ENCODE measurements at places on chromosomes 7 and 10.

GRCh38 chr10:73039635-73040034, 57.0 kb downstream of the P4HA1 start:
- DNase-seq, result no peak

- no peak for DNase-seq
Measured at GRCh38 chr10:96708996-96709395, 11.3 kb downstream of the PIK3AP1 start.

DNA sequence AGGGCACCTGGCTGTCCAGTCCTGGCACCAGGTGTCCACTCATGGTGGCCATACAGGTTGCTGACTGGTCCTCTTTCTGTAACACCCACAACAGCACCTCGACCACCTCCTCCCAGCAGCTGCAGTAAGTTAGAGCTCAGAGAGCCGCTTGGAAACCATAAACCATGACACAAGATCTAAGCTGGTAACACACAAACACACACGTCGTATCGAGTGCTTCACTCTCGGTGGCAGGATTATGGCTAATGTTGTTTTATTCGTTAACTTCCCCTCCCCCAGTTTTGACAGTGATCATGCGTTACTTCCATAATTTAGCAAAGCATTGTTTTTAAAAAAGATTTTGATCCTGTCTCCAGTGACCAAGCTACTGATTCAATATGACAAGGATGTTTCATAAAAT, 59.7 kb downstream of the CAMK2B start:
- no peak for DNase-seq

DNA sequence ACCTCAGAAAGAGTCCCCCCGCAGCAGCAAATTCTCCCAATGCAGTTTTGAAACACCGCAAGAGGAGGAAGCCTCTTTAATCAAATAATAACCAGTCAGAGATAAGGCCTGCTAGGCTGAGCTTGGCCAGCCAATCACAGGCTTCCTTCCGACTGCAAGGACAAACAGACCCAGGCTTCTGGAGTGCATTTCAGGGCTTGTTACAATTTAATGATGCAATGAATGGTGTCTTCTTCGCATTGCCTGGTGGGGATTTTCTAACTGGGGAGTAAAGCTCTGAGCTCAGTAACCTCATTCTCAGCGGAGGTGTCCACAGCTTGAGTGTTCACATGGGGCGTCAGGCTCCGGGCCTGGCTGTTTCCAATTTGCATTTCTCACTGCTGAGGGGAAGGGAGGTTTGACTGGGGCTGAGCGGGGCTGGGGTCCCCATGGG, 31.8 kb upstream of the GPAM start:
- DNase-seq, result no peak

DNA sequence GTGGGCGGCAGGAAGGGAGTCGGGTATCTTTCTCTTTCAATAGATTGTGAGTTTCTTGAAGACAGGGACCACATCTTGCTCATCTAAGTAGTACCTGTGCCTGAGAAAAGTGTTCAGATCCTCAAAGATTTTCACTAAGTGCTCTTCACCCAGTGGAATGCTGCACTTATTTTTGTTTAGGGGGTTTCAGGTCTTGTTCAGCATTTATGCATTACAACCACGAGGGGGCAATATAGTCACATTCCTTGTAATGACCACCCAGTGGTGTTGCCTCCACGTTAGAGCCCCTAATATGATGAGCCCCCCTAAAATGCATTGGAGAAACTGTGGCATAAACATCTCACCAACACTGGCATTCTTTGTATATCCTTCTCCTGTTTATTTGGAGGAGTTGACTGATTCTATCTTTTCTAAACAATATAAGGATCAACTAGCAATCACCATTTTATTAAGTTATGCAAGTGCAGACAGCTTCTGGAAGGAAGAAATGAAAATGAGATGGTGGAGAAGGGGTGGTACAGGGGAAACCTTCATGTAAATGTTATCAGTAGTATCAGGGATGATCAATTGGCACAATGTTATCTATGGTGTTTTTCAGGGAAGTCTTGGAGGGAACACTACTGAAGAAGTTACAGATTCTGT, 3.1 kb upstream of the PAPSS2 start:
- DNase-seq, result no peak

DNA sequence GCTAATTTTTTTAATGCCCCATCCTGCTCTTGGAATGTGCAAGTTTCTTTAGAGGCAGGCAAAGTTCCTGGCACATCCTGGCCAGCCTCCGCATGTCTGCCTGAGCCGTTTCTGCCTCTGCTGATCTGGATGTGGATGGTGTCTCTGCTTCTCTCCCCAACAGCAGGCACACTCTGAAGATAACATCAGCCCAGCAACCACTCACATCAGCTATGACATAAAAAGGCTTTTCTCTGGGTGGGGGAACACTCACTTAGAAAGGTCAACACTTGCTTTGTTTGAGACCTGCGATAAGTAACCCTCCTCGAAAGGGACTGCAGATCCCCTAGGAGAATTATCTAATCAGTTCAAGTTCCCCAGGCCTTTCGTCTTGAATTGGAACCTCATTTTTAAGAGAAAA, 142.9 kb downstream of the FGFR2 start:
- no peak for DNase-seq

DNA sequence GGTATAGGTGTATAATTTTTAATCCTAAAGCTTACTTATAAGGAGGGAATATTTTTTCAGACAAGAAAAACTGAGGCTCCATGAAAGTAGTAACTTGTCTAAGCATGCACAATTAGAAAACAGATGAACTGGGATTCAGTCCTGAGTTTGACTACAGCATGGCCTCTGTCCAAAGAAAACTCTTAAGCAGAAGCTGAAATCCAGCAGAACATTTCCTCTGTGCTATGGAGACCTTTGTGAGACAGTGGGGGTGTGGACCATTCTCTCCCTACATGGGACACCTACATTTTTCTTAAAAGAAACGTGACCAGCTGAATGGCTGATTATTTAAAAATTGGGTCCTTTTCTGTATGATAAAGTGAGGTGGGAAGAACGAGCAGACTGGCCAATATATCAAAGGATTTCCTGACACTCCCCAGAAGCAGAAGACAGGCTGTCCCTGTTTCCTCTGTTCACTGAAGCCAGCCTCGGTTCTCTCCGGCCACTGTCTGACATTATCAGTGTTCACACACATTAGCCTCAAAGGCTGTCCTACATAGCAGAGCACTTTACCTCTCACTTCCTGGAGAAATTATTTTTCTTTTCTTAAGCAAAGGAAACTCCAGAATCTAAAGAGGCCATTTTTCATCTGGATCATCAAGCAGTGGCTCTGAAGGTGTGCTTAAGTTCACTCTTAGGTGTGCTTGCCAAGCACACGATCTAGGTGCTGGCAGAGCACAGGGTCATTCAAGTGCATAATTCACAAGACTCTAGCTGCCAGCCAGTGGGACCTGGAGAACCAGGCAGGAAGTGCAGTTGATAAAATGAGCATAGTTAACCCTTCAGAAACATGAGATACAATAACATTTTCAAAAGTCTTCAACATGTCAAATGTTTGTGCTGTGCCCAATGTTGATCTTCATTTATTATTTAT, 40.4 kb upstream of the KIAA1217 start:
- no peak for DNase-seq

DNA sequence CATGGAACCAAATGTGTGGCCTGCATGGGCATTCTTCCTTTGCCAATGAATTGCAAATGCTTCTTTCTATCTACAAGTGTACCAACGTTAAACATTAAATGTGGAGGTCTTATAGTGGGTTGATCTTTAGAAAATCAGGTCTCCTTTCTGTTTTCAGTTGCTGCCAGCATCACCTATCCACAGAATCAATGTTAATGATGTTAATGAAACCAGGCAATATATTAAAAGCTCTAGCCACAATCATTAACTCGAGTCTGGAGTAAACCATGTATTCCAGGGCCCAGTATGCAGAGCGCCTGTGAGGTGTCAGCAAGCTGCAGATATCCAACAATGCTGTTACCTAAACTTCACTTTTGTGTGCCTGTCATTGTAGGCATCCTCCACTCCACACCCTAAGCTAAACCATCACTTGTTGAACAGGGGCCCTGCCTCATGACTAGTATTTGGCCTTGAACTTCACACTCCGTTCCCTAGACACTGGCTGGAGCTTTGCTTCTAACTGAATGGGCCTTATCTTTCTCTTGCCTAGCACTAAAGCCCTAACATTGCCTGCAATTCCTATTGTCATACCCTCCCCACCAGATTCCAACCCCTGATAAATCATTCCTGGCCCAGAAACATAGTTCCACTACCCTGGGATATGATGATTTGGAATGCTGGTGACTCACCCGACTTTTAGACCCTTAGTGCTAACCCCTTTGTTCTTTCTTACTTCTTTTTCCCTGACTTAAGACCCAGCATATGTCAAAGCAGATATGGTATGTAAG, 24.3 kb upstream of the ITGB8 start:
- DNase-seq, result no peak

- DNase-seq, result no peak
Measured at GRCh38 chr7:1257221-1257620, 24.5 kb downstream of the UNCX start.

DNA sequence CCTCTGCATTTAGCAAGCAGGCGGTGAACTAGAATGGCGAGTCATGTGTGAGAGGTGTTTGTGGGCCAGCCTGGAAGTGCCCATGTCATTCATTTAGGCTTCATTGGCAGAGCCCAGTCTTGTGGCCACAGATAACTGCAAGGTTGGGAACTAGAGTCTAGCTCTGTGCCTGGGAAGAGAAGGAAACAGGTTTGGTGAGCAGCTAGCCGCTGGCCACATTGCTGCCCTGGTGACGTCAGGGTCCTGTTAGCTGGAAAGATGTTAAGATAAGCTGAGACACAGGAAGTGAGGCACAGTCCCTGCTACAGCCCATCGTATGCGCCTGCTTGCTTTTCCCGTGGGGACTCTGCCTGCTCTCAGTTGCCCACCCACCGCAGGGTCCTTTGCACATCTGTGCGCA, 185.5 kb downstream of the CAMK1D start:
- DNase-seq, result peak; percentile 15

- peak; percentile 77 for DNase-seq
Measured at GRCh38 chr7:44638611-44639557, 32.5 kb downstream of the OGDH start.

DNA sequence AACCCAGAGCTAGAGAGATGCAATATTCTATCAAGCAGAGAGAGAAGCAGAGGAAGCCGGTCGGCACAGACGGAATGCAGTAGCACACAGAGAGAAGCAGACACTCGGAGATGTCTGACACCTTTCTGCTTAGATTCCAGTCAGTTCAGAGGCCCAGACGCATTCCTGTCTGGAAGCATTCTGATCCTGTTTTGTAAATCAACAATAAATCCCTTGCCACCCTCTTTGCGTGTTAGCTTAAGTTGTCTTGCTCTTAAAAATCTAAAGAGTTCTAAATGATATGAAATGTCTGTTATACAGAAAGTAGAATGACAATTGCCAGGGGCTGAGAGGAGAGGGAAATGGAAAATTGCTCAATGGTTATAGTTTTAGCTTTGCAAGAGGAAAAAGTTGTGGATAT, 27.4 kb upstream of the ATRNL1 start:
- no peak for DNase-seq

DNA sequence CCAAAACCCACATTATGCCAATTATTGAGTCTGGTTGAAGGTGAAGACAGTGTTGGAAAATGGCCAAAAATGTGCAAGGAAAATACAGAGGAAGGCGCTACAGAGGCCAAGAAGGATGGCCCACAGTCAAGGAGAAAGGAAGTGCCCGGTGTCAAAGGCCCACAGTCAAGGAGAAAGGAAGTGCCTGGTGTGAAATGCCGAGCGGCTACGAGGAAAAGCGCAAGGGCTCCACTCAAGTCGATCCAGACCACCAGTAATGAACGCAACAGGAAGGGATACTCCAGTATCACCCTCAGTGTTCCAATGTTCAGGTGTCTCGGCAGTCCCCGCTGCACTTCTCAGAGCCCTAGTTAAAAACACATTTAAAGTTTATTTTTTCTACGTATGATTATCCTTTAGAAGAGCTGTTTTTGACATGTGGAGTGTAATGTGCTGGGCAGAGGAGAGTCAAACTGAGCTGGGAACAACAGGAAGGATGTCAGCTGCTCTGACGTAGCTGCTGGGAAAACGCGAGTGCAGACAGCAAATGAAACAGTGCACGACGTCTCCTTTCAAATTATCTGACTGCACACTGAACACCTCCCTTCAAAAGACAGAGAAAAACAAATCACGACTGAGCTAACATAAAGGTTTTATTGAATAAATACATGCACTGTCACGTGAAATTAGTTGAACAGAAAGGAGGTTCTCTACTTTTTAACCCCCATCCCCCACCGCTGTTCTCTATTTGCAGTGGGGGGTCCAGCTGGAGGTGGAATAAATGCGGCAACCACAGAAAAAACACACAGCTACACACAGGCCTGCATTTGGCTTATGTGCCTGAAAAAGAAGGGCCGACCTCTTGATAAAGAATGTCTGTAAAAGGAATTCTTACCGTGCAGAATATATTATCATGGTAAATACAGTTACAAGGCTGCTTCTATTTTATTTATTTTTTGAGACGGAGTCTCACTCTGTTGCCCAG, 26.1 kb upstream of the NCAPG2 start:
- no peak for DNase-seq

All from activated T-cell treated with anti-CD3 and anti-CD28 coated beads for 48 hours (primary cell).